Kasumi-1 (cell line): ENCODE measurements at places on chromosomes 13 and 19.
A peak's percentile ranks its signal among the peaks of the same experiment; 100 is the strongest.

- DNase-seq, result no peak
Observed at GRCh38 chr19:55451965-55452748, 9.1 kb upstream of the SHISA7 start.

DNA sequence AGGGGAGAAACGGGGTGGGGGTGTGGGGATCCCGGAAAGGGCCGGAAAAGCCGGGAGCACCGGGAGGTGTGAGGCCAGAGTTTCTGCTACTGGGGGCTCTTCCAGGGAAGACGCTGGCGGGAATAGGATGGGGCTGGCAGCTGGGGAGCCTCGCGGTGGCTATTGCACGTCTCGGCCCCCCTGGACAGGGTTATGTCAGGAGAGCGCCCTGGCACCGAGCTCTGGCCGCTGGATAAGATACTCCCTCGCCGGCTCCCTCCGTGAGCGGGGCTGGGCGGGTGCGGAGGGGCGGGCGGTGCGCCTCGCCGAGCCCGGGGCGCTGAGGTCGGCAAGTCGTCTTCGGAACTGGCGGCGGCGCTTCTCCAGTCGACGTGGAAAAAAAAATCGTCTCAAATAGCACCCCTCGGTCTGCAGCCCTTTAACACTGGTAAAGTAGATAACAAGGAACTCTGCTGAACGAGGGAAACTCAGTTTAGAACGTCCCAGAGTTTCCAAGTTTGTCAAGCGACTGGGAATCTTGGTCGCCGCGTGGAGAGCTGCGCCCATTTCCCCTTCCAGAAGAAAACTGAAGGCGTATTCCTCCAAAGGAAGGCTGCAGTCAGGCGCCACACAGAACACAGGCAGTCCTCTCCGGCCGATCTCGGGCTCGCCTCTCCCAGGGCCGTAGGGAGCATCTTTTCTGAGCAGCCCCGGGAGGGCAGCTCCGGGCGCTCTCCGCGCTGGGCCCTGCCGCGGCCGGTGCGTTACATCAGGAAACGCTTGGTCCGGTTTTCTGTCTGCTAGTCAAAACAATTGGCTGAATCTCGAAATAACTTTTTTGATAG is 115.1 kb downstream of the KCNRG start:
- DNase-seq, result peak; percentile 19

DNA sequence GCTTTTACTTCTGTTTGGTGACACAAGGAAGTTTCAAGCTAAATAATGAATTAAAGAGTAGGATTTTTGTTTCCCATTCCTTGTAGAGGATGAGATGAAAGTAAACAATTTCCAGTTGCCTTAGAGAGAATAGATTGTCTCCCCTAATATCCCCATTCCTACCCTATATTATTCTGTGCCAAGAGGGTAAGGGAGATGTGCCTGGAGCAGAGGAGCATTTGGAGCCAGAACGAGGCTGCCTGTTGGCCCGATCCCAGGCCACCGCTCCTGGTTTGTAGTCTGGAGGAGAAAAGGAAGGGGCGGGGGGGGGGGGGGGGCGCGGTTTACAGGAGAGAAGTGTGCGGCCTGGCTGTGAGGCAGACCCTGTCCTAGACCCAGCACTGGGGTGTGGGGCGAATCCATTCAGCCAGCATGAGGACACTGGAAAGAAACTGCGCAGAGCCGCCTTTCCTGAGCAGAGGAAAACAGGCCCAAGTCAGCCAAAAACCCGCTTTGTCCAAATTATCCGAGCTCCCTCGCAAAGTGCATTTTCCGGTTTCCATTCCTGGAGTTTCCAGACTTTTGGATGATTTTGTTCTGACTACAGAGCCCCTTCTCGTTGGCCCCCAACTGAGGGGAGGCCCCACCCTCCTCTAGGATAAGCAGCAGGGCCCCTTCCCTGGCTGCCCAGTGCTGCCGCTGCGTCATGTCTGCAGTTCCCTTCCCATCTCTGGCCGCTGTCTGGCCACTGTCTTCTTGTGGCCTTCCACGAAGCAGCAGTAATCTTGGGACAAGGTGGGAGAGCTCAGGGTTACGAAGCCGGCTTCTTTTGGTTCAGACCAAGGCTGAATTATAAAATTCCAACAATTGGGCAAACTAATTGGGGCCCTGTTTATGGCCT is 23.0 kb downstream of the NFIX start:
- DNase-seq, result no peak

DNA sequence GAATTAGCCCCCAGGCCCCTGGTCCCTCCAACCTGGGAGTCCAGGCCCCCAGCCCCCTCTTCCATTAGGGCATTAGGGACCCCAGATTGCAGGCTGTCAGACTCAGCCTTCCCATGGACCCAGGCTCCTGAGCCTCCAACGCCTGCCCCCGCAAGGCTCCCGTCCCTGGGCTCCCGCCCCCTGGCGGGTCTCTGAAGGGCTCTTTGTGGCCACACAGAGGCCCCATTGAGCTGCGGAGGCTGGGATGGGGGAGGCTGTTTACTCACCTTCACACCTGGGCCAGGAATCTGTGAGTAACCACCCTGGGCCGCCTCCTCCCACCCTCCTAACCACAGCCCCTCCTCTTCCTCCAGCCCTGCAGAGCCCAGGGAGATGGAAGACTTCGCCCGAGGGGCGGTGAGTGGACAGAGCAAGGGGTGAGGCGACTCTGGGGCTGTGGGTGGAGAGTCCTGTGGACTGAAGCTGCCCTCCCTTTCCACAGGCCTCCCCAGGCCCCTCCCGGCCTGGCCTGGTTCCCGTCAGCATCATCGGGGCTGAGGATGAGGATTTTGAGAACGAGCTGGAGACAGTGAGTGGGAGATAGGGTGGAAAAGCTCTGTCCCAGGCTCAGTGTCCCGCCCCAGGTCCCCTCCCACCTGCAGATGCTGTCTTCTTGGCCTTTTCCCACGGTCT is 4.9 kb downstream of the ARHGEF1 start:
- no peak for DNase-seq

DNA sequence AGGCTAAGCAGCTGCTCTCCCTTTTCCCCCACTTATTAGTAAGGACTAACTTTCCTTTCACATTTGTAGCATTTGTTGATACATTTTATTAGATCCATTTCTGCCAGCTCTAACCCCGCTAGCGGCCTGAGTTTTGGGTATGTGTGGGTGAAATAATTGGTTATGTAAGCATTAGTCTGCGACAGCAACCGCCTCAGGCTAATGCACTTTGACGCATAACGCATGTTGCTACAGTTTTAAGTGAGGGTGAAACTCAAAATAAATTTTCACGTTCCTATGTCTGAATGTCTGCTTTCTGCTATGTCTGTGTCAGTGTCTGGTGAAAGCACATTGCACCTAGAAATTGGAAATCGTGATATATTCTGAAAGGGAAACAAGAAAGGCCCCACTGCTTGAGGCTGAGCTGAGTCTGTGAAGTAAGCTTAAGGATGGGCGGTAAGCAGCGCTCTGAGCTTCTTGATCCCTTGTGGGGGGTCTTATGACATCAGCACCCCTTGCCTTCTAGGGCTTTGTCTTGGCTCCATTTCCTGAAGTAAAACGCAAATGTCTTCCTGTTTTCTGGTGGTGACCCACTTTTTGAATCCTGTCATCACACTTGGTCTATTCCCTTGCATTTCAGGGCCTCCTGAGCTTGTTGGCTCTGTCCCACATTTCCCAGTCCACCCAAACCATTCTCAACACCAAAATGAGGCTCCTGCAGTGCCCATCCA is 648.3 kb upstream of the ARGLU1 start:
- DNase-seq, result no peak

GRCh38 chr19:43779820-43780219 is 953 bp downstream of the KCNN4 start:
- peak; percentile 66 for DNase-seq

- no peak for DNase-seq
Observed at GRCh38 chr13:112588490-112589297, 741 bp upstream of the TUBGCP3 start.

- DNase-seq, result no peak
Observed at GRCh38 chr19:45640849-45641273, 1.7 kb upstream of the EML2 start.

GRCh38 chr13:42039457-42039945 is 8.9 kb upstream of the DGKH start:
- DNase-seq, result no peak

DNA sequence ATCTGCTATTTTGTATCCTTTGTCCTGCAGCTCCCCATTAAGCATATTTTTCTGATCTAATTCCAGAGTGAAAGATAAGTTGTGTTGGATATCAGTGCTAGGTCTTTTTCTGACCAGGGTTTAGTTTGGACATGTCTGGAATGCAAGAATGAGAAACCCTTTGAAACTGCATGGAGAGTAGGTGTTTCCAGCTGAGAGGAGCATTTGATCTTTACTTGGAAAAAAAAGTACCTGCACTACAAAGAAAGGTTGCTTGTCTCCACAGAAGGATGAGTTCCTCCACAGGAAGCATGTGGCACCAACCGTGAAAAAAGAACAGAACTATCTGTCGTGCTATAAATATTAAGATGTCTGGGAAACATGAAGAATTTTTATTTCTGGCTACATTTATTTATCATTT is 36.6 kb upstream of the MED4 start:
- DNase-seq, result no peak

- no peak for DNase-seq
Observed at GRCh38 chr13:30868799-30869470, 37.1 kb upstream of the MEDAG start.

DNA sequence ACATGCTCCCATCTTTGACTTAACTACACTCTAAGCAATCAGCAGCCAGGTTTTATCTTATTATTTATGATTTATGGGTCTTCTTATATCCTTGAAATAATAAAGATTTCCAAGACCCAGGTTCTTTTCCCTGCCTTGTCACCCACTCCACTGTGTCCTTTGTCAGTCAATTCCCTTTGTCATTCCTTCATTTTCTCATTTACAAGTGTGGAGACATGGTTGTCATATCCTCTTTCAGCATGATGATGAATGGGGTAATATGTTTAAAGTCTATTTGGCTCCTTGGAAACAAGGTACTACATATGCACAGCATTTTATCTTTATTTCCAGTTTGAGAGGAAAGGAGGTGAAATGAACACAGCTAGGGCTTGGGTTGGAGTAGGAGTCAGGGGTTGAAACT is 521.8 kb downstream of the LMO7 start:
- DNase-seq, result no peak

DNA sequence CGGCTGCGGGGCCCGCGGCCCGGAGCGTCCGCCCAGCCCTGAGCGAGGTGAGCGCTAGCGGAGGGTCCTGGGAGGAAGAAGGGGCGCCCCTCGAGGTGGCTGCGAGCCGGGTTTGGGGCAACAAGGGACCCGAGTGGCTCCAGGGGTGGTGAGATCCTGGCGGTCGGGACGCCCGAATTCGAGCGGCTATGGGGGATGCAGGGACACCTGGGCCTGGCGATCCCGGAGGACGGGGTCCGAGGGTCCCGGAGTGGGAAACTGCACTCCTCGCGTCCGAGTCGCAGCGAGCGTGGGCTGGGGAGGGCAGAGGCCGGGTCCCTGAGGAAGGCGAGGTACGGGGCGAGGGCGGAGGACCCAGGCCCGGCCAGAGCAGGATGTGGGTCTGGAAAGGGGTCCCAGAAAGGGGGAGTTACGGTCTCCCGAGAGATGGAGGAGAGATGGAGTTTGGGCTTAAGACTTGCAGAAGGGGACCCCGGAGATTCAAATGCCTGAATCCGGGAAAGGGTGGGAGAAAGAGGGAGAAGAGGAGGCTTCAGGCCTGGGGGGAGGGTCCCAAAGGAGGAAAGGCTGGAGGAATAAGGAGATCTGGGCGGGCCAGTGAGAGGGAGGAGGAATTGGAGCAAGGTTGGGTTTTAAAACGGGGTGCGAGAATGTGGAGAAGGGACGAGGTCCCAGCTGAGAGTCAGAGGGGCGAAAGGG is 542 bp downstream of the CACNG7 start:
- DNase-seq, result no peak

- DNase-seq, result no peak
Observed at GRCh38 chr19:7355151-7355820, 6.5 kb downstream of the ARHGEF18 start.

DNA sequence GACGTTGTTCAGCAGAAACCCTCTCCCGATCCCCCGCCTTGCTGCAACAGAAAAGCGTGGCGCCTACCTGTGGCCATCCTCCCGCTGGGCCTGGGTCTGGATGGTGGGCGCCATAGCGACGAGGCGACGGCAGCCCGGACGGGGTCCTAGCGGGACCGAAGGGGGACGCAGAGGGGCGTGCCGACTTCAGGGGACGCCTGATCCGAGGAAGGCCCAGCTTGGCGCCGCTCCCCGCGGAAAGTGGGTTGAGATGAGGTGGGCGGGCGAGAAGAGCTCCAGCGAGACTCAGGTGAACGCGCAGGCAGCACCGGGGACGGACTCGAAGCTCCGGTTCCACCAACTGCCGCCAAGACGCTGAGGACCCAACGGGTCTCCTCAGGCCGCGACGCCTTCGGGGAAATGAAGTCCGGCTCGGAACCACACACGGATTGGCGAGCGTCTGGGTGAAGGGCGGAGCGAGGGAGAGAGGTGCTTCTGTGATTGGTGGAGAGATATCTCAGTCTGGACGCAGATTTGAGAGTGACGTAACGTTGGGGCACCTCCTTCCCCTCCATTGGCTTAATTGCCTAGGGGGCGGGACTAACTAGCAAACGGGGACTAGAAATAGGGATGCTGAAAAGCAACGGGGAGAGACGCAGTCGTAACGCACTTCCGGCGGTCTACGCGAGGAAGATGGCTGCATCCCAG is at the start of the genes MED29 and PAF1:
TSS of gene MED29 (plus strand) at position 628 of the 687 bp plus-strand sequence. CDS start at position 673, 45 bp downstream.
TSS of gene PAF1 (minus strand) at position 356 of the 687 bp plus-strand sequence. CDS start at position 114, 242 bp downstream.
- peak; percentile 100 for DNase-seq

DNA sequence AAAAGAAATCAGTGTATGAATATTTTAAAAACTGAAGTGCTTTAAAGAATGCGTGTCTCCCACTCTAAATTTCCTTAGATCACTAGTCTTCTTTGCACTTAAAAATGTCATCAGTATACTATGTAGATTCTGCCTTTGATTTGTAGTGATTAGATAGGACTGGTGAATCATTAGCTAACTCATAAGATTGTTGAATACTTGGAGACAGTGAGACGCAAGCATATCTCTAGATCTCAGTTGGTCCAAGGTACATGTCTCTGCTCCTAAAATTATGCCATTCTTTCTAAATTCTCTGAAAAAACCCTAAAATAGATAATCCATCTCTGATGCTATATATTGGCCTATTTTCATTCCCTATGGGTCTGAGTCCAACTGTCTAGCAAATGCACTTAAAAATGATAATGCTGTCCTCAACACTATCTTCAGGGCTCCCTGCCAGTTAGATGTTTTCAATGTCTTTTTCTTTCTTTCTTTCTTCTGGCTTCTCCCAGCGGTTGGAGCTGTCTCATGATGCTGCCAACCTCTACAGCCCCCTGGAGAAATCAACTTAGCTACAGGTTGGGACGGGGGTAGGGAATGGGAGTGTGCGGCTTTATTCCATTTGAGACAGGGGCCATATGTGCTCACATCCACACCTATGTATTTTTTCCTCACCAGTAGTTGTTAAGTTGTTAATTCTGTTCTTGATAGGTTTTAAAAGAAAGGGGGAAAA is 301.0 kb downstream of the NDFIP2 start:
- no peak for DNase-seq

DNA sequence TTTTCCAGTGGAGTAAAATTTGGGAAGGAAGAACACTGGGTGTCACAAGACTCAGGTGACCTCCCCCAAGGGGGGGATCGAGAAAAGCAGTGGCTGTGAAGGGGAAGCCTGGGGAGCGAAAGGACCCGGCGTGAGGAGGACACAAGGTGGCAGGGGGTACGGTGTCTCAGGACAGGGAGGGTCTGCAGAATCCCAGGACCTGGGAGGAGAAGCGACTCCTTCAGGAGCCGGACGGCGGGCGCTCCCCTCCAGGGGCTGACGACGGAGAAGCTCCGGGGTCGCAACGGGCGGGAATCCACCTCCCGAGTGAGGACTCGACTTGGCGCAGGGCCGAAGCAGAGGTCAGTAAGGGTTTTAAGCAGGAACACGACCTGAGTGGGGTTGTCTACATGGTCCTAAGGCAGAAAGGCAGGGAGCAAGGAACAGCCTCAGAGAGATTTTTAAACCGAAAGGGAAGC is 529 bp downstream of the ZNF836 start:
- DNase-seq, result no peak

GRCh38 chr19:40507892-40508291 is 41.1 kb downstream of the SPTBN4 start:
- no peak for DNase-seq
